Stimulated activated CD4-positive, alpha-beta T cell treated with anti-CD3 and anti-CD28 coated beads, Interleukin-12 subunit alpha, Interleukin-12 subunit beta, amount 100 ng/mL, for 4 hours (primary cell): ENCODE measurements at places on chromosomes 16 and 17.

DNA sequence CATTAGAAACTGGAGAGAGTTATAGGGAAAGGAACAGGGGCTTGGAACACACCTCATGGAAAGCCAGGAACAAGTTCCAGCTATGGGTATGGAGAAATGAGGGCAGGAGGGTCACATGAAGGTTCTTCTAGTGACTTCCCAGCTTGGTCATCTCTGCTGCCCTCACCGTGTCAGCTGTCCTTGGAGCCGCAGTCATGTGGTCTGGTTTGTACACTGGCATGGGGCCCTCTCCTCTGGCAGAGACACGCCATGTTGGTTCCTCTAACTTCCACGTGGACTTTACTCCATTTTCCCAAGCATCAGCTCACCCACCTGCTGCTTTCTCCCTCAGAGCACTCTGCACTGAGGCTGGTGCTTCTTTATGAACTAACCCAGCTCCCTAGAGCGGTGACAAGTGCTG is 26.3 kb downstream of the MPG start:
- DNase-seq, result no peak

- no peak for DNase-seq
Observed at GRCh38 chr16:73145166-73145880, 97.4 kb upstream of the ZFHX3 start.

DNA sequence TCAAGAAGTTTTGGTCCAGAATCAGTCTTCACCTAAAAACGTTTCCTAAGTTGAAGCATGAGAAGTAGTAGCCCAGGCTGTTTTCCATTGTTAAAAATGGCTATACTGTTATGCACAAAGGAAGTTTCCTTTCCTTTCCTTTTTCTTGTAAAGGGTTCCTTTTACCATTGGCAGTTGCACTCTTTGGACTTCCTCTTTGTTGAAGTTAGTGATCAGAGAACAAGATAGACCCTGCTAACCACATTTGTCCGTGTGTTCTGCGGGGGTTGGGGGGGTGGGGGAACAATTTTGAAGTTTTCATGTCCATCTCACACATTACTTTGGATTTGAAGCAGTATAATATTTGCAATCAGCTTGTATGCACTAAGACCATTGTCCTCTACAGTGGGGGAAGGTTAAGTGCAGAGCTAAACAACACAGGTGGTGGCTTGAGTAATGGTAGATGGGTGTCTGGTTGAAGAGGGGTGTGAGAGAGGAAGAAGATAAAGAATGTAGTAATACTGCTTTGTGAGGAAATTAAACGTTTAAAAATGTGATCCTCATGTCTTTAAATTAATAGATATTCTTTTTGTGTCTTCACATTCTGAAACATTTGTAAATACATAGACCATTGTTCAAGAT is 1.4 kb downstream of the LPCAT2 start:
- no peak for DNase-seq

DNA sequence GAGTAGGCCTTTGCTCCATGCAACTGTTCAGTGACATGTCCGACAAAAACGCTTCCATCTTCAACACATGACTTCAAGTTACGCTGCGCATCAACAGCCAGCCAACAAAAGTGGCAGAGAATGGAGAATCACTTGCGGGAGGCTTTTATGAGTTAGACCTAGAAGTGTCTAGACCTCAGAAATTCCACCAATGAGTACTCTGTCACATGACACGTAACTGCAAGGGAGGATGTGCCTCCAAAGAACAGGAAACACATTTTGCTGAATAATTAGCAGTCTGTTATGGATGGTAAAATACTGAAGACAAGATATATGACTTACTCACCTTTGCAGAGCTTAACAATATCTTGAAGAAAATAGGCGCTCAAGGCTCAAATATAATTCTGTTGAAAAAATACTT is 62.1 kb downstream of the MYO1D start:
- no peak for DNase-seq

GRCh38 chr17:46764709-46765401 is 53.6 kb downstream of the WNT3 start:
- DNase-seq, result no peak
